ENCODE measurements at places on chromosomes 16 and 17.

DNA sequence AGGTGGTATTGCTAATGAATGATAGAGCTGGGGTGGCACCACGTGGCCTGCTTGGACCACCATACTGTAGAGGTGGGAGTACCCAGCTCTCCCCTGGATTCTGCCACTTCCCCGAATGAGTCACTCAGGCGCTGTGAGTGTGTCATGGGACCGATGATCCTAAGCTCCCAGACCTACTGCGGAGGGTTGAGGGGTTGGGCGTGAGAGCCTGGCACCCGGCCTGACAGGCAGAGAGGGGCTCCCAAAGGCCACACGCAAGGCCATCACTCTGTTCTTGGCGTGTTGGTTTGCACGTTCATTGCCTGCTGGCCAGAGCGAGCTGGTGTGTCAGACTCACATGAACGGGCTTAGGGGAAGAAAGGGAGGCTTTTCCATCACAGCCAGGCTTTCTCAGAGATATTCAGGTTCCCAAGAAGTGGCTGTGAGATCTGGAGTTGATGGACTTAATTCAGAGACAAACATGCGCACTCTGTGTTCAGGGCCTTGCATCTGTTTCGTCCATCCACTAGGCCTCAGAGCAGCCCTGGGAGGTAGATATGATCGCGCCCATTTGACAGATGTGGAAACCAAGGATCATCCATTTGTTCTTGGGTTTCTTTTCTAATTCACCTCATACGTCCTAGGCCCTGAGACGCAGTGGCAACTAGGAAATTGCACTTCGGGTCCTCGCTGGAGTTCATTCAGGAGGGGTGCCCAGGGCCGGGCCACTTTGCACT lies 41.4 kb downstream of the CMIP start:
- no peak for DNase-seq

DNA sequence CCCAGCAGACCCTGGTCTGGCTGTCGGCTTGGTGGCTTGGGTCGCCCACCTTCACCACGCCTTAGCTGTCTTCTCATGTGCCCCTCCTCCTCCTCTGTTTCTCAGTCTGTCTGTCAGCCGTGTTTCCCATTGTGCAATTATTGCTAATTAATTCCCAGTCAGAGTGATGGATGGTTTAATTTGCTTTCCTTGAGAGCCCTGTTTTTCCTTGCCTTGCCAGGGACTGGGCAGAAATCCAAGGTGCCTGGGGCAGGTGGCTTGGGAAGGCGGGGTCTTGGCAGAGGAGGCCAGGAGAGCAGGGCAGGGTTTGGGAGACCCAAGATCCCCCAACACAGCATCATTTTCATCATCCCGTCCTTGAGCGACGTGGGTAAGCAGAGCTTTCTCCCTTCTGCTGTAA lies 21.3 kb downstream of the NECAB2 start:
- no peak for DNase-seq

GRCh38 chr16:51167170-51167895 lies 16.3 kb upstream of the SALL1 start:
- DNase-seq, result no peak

DNA sequence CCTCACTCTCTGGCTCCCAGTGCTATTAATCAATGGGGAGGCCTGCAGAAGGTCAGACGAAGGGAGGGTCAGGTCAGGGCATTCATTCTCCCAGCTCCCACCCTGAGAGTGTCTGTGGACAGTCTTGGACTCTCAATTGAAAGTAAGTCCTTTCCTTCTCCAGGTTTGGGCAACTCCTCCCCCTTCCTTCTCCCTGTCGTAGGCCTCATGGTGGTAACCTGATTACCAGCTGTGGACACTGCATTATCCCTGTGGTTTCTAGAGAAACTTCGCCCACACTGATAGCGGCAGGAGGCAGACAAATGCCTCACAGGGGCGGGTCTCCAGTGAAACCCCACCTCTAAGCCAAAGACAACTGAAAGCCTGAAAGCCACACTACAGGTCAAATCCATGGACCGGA lies 57.7 kb upstream of the SLC25A19 start:
- no peak for DNase-seq

- peak; percentile 65 for DNase-seq
Observed at GRCh38 chr17:42798383-42799380, at the start of the genes CNTD1 and COA3. Gene CNTD1 (plus strand): TSS chr17:42798861. CDS start chr17:42799068, 207 bp downstream. Gene COA3 (minus strand): TSS chr17:42798704. CDS start chr17:42798681, 23 bp downstream.

DNA sequence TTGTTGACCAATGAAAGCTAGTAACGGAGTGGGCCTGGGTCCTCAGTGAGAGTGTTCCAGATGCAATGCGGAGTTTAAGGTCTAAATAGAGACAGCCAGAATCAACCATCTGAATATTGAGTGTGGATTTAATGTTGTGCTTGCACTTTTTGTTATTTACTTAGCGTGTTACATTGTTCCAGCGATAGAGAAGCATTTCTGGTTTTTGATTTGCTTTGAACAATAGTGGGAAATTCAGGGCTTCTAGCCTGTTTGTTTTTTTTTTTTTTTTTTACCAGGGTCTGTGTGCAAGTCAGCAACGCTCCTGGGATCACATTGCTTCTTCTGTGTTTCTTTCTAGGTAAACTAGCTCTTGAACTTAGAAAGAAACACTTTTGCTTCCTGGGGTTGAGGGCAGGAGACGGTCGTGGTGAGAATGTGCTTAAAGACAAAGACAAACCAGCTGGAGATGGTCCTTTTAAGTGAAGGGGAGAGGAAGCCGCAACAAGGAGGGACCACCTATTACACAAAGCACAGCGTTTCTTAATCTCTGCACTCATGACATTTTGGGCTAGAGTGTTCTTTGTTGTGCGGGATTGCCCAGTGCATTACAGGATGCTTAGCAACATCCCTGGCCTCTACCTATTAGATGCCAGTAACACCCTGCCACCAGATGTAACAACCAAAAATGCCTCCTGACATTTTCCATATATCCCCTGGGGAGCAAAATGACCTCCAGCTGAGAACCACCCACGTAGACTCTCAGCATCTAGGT lies 119.2 kb downstream of the MAP2K6 start:
- no peak for DNase-seq

GRCh38 chr16:83968306-83968851 lies 335 bp downstream of the NECAB2 start:
- no peak for DNase-seq

DNA sequence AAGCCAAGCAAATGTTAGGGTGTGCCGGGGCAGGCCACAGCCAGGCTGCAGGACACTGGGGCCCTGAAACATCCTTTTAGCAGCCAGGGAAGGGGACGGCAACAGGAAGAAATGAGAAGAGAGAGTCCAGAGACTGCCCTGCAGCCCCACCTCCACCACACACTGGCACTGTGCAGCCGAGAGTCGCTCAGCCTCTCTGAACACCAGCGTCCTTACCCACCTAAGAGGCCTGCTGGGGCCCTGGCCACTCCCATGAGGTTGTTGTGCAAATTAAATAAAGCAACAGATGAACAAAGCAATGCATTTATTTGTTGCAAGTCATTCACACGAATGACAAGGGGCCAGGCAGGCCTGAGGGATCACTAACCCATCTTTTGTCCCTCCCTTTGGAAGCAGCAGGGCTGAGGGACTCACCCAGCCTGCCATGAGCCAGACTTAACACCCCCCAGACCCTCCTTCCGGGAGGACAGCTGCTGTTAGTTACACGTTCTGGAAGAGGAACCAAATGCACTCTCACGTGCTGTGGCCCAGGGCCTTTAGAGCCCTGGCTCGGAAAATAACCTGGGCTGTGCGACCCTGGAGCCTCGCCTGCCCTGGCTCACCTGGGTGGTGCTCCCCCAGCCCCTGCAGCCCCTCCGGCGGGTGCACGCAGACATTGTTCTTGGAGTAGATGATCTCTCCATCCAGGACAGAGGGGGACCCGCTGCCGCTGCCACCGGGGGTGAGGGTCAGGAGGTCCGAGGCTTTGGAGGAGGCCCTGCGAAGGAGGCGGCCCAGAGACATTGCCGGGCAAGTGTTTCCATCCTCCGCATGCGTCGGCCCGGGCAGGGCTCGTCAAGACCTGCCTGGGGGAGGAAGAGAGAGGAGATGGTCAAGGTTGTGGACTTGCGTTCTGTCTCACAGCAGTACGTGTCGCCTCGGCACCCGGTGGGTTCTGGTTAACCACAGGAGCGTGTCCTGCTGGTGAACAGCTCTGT lies 22.6 kb downstream of the TBC1D16 start:
- no peak for DNase-seq

GRCh38 chr17:78237401-78238012 lies 6.1 kb downstream of the TMEM235 start:
- DNase-seq, result no peak

DNA sequence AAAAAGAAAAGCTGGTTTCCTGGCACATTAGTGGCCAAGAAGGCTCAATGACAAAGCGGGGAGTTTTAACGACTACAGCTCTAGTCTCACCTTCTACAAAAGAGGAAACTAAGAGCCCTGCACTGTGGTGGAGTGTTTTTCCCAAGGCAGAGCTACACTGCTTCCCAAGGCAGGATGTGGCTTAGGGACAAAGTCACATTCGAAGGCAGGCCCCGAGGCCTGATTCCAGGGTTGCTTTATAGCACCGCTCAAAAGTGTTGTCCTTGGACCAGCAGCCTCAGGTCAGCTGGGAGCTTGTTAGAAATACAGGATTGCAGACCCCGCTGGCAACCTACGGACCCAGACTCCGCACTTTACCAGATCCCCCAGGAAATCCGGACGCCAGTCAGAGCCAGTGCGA lies 23.8 kb downstream of the TMEM92 start:
- DNase-seq, result no peak
